Nephron progenitor cell (in vitro differentiated cells): ENCODE measurements at places on chromosomes 12 and 14.

DNA sequence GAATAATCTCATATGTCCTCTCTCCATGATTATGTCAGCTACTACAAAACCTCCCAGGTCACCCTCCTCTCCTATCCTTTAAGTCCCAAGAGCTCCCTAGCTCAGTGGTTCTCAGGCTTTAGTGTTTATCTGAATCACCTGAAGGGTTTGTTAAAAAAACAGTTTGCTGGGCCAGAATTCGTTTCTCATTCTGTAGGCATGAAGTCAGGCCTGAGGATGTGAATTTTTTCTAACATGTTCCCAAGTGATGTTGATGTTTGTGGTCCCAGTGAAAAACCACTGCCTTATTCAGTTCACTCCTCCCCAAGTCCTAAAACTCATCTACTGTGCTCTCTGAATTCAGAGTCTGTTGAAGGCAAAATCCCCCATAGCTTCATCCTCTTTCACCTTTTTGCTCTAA is 241.4 kb downstream of the ETNK1 start:
- no peak for DNase-seq

DNA sequence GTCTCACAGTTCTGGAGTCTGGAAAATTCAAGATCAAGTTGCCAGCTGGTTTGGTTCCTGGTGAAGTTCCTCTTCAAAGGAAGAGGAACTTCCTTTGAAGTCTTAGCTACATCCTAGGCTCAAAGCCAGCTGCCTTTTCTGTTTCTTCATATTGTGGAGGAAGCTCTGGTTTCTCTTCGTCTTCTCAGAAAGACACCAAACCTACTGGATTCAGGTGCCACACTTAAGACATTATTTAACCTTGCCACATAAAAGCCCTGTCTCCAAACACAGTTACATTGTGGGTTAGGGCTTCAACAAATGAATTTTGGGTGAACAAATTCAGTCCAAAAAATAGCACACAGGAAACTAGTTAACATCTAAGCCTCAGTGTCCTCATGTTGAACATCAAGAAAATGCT is 1019.8 kb downstream of the GALC start:
- no peak for DNase-seq

DNA sequence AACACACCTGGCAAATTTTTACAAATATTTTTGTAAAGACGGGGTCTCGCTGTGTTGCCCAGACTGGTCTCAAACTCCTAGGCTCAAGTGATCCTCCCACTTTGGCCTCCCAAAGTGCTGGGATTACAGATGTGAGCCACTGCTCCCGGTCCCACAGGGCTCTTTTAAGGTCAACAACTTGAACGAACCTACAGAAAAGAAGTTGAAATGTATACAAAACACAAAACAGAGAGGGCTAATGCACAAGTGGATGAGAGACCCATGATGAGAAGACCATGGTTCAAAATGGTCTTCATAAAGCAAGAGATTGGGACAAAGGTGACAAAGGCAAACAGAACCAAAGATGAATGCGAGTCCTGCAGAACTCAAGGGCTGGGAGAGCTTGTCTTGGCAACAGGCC is 91.4 kb downstream of the CALM1 start:
- no peak for DNase-seq

GRCh38 chr14:99575043-99576023 is 28.7 kb downstream of the CCDC85C start:
- DNase-seq, result no peak

GRCh38 chr12:12495536-12495935 is 67.1 kb downstream of the DUSP16 start:
- DNase-seq, result no peak

GRCh38 chr12:26711569-26711968 is 121.4 kb downstream of the ITPR2 start:
- no peak for DNase-seq
